ENCODE measurements at places on chromosomes 4 and X. TPM values are rescaled to one million over a fixed set of nuclear protein-coding genes. Genes with fewer than 3 reads are reported as not detected.
A peak's percentile ranks its signal among the peaks of the same experiment; 100 is the strongest.

NEUROG2 gene
- total RNA-seq = 0.09 TPM

DNA sequence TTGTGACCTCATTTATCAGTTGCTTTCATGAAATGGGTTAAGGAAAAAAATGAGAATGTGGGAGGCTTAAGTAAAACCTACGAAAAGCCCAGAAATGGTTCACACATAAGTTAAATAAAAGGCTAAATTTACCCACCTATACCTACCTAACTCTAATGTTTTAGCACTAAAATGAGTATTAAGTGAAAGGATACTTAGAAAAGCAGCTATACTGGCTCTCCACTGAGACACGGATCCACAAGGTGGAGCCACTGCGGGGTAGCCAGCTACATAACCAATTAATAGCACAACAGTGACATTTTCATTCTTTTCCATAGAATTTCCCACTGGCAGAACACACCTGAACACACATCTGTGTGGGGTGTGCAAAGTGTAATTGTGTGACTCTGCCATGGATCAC is 101.9 kb downstream of the MAML3 start:
- peak; percentile 22 for DNase-seq

- DNase-seq = no peak
Observed at GRCh38 chr4:99033956-99034355, 38.4 kb downstream of the METAP1 start.

DNA sequence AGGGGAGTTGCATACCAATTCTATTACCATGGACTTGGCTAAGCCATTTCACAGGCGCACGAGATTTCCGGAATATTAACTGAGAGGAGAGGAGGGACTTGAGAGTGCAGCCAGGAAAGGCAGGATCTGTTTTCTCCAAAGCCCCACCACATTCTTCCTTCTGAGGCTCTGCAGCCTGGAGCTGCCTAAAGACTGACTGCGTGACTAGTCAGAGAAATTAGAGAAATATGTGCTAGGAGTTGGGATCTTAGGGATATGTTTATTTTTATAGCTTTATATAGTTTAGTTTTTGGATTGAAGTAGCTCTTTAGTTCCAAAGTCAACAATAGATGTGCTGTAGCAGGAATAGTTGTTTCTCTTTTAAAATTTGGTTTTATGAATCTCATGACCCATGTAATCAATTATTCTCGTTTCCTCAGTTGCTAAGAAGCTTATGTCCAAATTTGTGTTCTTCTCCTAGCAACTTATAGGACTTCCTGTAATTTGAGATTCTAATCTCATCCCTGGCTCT is 300.1 kb upstream of the DDX53 start:
- DNase-seq = no peak
